Stimulated activated CD4-positive, alpha-beta T cell treated with anti-CD3 and anti-CD28 coated beads, Interleukin-2, amount 100 ng/mL, for 24 hours (primary cell): ENCODE measurements at places on chromosomes 2 and 18.

GRCh38 chr2:62297624-62298010 is 101.7 kb downstream of the B3GNT2 start:
- no peak for DNase-seq

GRCh38 chr2:126687503-126687902 is 31.5 kb downstream of the GYPC start:
- no peak for DNase-seq

GRCh38 chr2:10257036-10257435 is 45.7 kb upstream of the HPCAL1 start:
- no peak for DNase-seq

GRCh38 chr2:201450954-201451291 is 335 bp downstream of the TRAK2 start:
- DNase-seq, result no peak

GRCh38 chr2:1748176-1748740 is 3.9 kb upstream of the PXDN start:
- no peak for DNase-seq

GRCh38 chr2:136253288-136254004 is 135.5 kb upstream of the CXCR4 start:
- DNase-seq, result no peak

- no peak for DNase-seq
Observed at GRCh38 chr2:96110621-96111256, 5.6 kb downstream of the ADRA2B start.

DNA sequence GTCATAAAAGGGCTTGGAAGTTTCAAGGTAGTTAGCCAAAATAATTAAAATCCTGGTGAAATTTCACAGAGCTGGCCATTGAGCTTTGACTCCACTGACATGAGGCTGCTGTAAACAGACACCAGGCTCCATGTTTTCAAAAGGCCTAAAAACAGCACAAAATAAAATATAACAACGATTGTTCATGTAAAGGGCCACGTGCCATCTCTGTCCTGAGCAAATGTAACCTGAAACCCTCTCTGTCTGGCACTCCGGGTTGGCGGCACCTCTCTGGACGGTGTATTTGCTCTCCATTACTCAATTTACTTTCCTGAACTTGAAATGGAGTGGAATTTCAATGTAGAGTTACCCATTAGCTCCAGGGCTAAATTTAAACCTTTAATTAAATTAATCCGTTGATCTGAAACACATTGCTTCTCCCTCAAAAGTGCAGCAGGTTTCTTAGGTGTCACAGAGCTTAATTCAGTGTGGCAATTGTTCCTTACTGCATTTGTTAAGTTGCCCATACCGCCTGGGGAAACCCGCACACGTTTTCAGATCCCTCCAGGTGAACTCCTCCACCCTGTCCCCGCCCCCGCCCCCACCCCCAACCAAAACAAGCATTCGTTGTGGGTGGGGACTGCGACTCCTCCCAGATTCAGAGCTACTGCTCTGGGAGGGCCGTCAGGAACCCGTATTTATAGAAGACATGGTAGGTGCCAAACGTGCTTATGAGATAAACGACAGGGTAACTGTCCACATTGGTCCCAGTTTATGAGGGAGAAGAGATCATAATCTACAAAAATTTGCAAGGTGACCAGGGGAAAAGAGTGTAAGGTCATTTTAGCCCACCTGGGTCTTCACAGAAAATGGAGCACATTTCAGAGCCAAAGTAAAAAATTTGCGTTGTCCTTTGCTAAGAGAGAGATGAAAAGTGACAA is 1.2 kb upstream of the CABLES1 start:
- DNase-seq, result peak; percentile 22

- DNase-seq, result no peak
Observed at GRCh38 chr2:234437642-234438304, 59.1 kb downstream of the ARL4C start.

GRCh38 chr2:72945450-72946019 is 28.2 kb downstream of the EMX1 start:
- no peak for DNase-seq

- DNase-seq, result peak; percentile 62
Observed at GRCh38 chr2:239751679-239752355, 273.3 kb downstream of the NDUFA10 start.

- no peak for DNase-seq
Observed at GRCh38 chr18:73711256-73711655, 436.4 kb downstream of the FBXO15 start.

GRCh38 chr2:99772591-99773331 is 282.9 kb upstream of the REV1 start:
- no peak for DNase-seq

- peak; percentile 54 for DNase-seq
Observed at GRCh38 chr2:131104487-131105155, 515 bp upstream of the PLEKHB2 start.

GRCh38 chr2:201257956-201258665 is 2.2 kb upstream of the CASP8 start:
- peak; percentile 89 for DNase-seq

- DNase-seq, result no peak
Observed at GRCh38 chr2:107542314-107542740, 284.4 kb upstream of the RGPD4 start.

DNA sequence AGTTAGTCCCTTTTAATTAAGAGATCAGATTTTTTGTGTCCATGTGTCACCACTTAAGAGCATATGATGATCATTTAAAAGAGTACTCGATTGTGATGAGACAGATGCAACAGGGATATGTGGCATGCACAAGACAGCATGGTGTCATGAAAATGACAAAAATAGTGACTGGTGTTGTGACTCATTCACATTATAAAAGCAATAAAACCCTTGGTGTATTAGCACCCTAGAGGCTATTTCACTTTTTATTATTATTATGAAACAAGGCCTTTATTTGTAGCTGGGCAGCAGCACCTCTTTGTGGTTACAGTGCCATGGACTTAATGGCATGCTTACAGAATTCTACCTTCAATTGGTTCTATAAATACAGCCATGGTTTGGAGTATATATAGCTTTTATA is 1296.0 kb upstream of the ZEB2 start:
- no peak for DNase-seq
